ENCODE measurements at places on chromosomes 4 and X.

DNA sequence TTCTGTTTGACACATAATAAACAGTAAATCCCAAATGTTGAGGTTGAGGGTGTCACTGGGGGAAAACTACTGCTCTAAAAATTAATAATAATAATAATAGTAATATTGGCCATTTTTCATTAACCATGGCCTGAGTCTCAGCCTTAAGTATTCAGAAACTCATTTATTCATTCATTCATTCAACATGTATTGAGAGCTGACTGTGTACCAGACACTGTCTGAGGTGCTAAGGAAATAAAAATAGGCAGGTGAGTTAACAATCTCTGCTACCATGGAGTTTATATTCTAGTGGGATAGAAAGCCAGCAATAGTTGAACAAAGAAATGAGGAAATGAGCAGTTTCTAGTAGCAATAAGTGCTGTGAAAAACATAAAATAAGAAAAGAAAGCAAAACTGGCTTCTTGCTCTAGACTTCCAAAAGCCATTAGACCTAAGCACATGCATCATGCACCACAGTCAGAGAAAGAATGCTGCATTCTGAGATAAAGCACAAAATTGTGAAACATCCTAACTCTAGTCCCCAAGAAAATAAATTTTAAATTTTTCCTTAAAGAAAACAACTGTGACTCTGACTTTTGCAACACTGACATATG, 278.7 kb downstream of the RCHY1 start:
- DNase-seq, result no peak

DNA sequence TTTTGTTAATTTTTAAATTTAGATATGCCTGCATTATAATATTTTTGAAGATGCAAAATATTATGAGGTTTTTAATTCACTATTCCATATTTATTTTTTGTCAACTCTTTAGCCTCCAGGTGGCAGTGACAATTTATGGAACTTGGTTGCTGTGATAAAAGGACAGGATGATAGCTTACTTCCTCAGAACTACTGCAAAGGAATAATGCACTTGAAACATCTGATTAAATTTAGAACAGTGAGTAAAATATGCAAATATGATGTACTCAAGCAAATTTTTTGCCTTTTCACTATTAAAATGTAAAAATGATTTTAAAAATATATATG, 45.1 kb downstream of the SPATA4 start:
- DNase-seq, result no peak

DNA sequence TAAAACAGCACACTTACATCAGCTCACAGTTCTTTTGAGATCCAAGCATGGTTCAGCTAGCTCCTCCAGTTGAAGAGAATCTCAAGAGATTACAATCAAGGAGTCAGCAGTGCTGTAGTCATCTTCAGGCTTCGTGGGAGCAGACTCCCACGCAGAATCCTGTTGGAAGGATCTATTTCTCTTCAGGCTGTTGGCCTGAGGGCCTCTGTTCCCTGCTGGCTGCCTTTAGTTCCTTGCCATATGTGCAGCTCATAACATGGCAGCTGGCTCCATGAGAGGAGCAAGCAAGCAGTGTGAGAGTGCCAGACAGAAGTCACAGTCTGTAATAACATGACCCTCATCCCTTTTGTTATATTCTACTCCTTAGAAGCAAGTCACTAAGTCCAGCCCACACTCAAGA, 168.6 kb downstream of the COX18 start:
- no peak for DNase-seq

GRCh38 chr4:109185951-109186350, 116.5 kb downstream of the COL25A1 start:
- DNase-seq, result no peak

DNA sequence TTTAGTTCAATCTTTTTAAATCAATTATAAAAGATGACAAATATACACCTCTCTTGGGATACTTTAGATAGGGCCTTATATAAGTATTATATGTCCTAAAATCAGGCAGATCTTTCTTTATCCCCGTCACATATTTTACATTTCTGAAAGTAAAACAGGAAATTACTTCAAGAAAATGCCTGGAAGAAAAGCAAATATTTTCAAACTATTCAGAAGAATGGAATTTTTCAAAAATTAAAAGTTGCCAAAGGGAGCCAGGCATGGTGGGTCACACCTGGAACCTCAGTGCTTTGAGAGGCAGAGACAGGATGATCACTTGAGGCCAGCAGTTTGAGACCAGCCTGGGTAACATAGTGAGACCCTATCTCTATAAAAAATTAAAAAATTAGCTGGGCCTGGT, 34.4 kb downstream of the MGARP start:
- DNase-seq, result no peak

GRCh38 chr4:135290136-135290535, 1088.5 kb upstream of the PABPC4L start:
- no peak for DNase-seq

DNA sequence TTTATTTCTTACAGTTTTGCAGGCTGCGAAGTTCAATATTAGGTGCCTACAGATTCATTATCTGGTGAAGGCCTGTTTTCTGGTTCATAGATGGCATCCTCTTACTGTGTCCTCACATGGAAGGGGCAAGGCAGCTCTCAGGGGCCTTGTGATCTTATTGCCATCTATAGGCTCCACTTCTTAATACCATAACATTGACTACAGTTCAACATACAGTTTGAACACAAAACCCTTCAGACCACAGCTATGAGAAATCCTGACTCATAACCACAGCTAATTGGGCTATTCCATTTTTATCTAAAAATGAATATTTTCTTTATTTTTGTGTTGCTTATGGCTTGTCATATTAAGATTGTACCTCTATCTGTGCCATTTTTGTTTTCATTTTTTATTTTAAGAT, 72.3 kb downstream of the STAG2 start:
- DNase-seq, result no peak

DNA sequence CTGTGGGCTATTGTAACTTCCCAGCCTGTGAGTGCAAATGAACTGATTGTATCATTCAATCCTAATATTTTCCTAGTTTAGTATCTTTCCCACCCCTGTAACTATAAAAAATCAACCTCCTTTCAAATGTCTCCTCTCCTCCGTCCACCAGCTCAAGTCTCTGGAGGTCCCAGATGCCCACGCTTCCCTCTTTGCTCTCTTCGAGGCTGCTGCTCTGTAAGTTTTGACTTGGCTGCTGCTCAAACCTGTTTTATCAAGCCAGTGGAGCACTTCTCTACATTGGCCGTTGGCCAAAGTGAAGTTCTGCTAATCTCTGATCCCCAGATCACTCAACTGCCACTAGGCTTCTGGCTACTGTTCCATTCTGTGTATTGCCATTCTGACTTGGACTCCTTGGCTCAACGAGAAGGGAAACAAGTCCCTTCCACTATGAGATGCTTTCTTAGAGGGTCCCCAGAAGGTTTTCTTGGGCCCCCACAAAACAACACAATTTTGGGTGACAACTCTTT, 60.7 kb upstream of the RAPGEF2 start:
- DNase-seq, result no peak

DNA sequence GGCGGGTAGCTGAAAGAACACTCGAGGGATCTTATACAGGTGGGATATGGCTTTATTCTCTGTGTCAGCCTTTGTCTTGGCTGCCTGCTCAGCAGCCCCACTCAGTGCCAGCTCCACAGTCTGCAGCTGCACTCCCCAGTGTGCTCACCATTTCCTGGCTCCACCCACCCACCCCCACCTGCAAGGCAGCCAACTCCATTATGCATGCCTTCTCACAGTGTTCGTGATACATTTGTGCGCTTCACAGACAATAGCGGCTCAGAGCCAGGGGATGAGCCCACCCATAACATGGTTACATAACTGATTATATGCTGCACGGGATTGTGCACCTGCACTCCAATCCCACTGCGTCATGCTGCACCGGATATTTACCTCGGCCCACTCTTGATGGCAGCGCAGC, 8.8 kb upstream of the TMEM128 start:
- DNase-seq, result no peak

DNA sequence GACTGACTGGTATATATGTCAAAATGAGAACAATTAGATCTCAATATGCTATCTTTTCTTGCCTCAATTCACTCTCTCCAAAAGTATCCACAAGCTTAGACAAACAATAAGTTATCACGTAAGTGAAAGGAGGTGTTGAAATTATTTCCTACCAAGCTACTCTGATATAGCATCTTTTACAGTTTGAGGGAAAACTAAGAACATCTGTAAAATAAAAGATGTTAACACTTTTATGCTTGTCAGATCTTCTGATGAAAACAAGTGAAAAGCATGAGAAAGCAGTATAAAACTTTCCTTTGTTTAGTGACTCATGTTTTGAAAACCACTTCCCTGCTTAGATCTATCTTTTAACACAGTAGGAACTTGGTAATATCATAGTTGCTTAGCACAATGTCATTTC, 8.4 kb upstream of the MAB21L2 start:
- DNase-seq, result no peak

DNA sequence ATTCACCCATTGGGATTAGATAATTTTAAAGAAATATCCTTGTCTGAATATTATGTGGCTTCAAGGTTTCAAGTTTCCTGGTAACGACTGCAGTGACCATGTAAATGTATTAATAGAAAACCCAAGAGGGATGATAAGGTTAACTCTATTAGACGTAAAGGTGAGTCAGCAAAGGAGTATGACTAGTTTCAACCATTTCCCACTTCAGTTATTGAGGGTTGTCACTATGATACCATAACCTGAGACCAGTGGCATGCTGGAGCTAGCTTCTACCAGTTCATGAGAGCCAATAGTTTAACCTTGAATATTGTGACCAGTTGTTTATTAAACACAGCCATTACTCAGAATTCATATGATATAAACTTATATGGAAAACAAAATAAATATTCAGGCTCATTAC, 270.1 kb downstream of the TMA16 start:
- no peak for DNase-seq

Data from activated naive CD4-positive, alpha-beta T cell treated with anti-CD3 and anti-CD28 coated beads, Interleukin-2, amount 10 ng/mL, durations not matched to agents 7 days and 5 days (primary cell).